ENCODE measurements at places on chromosomes 7 and 10.

GRCh38 chr10:125101049-125101448 lies 59.3 kb downstream of the CTBP2 start:
- DNase-seq: no peak

DNA sequence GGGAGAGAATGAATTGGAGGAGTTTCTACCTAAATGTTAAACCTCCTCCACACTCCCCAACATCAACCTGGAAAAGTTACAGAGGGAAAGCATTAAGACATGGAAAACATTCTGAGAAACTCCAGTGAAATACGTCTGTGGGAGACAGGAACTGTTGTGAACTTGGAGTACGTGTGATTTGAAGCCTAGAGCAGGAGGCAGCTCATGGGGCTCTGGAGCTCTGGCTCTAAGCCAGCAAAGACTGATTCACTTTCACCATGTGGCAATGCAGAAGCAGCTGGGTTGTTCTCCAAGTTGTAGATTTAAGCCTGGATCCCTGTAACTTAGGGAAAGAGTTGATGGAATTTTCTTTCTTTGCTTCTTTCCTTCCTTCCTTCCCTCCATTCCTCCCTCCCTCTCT lies 503.2 kb downstream of the NRG3 start:
- no peak for DNase-seq

GRCh38 chr7:143426479-143427142 lies 16.6 kb upstream of the TAS2R60 start:
- DNase-seq: no peak

DNA sequence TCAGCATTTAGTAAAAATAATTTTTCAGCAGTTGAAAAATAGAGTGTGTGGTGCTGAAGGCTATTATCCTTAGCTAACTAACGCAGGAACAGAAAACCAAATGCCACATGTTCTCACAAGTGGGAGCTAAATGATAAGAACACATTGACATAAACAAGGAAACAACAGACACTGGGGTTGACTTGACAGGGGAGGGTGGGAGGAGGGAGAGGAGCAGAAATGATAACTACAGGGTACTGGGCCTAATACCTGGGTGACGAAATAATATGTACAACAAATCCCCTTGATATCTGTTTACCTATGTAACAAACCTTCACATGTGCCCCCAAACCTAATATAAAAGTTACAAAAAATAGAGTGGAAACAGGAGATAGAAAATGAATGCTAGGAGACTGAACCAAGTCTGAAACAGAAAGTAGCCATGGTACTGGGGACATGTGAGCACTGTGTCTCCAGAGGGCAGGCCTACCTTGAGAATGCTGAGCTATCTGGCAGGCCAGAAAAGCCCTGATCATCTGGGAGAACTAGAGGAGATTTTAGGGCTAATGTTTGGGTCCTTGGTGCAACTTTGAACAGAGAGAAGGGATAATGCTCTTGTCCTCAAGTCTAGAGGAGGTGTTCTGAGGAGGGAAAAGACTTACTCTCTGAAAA lies 4.7 kb upstream of the EFCAB10 start:
- DNase-seq: no peak

DNA sequence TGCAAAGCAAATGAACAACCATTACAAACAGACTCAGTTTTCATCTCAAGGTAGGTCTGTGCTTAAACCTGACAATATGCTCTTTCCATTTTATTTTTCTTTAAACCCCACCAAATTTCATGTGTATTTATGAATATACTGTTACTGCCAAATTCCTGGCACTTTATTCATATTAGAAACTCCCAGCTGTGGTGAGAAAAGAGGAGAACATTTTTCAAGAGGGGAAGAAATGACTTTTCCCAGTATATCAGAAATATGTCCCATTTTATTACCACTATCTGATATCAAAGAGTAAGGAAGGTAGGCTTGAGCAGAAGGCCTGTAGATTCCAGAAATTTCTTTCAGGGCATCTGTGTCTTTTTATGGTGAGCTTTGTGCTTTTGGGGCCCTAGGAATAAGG lies 189.6 kb downstream of the ADAM12 start:
- DNase-seq: no peak

DNA sequence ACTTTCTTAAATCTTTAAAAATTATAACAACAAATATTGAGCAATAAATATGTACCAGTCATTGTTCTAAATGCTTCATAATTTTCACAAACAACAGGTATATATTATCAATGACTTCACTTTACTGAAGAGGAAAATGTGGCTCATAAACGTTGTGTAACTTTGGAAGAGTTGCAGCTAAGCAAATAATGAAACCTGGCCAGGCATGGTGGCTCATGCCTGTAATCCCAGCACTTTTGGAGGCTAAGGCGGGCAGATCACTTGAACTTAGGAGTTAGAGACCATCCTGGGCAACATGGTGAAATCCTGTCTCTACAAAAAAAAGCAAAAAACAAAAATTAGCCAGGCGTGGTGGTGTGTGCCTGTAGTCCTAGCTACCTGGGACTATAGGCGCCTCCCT lies 71.9 kb upstream of the AMPH start:
- DNase-seq: no peak

- no peak for DNase-seq
Measured at GRCh38 chr10:6819301-6819700, 239.2 kb upstream of the PRKCQ start.

DNA sequence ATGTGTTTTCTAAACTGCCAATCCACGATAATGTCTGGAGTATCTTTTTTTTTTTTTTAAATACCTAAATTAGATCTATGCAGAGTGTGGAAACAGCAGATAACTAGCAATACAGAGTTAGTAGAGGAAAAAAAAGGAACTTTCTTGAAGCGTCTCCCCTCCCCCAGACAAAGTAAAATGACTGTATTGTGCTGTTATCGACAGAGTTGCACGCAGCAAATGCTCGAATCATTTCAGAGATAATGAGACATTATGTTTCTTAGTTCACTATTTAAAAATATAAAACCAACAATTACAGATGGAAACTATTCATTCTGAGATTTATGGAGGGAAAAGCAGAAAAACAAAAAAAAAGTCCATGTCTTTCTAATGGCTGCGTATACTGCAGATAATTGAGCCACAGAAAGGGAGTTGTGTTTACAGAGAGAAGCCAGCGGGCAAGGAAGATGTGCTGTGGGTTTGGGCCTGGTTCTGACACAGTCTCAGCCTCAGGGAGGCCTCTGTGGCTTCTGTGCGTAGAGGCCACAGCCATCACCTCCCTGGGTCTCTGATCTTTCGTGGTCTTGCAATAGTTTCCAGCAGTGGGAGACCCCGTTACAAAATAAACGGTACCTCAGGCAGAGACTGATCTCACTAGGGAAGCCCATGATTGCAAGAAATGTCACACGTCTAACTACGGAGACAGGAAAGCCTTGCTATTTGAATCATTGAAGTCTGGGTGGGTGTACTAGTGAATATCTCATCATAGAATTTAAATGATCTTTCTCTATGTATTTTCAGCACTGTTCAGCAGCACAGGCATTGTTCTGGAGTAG lies 19.1 kb upstream of the KLF6 start:
- DNase-seq: no peak

GRCh38 chr7:121595758-121596696 lies 199.9 kb upstream of the FAM3C start:
- DNase-seq: no peak

DNA sequence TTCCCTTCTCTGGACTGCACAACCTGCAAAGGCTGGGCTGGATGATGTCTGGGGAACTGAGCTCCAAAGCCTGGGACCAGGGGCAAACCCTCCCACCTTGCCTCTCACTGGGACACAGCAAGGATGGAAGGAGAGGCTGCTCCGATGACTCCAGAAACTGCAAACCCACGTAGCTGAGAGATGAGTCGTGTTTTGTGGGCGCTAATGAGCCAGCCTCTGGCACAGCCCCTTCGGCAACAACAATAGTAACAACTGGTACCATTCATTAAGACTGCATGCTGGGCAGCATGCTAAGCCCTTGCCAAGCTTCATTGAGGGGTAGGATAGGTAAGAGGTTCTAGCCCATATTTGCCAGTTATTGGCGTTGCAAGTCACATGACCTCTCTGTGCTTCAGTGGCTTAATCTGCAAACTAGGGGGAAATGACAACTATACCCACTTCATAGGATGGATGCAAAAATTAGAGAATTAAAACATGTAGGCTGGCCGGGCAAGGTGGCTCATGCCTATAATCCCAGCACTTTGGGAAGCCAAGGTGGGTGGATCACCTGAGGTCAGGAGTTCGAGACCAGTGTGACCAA lies 145.9 kb downstream of the SH3PXD2A start:
- peak; percentile 33 for DNase-seq

Measured in NCI-H2081 (cell line).